ENCODE measurements at places on chromosomes 3 and 15.

GRCh38 chr3:52534281-52535183 is 875 bp upstream of the NT5DC2 start:
- DNase-seq = peak; percentile 56

GRCh38 chr15:22887157-22887951 is 48.9 kb downstream of the NIPA2 start:
- no peak for DNase-seq

DNA sequence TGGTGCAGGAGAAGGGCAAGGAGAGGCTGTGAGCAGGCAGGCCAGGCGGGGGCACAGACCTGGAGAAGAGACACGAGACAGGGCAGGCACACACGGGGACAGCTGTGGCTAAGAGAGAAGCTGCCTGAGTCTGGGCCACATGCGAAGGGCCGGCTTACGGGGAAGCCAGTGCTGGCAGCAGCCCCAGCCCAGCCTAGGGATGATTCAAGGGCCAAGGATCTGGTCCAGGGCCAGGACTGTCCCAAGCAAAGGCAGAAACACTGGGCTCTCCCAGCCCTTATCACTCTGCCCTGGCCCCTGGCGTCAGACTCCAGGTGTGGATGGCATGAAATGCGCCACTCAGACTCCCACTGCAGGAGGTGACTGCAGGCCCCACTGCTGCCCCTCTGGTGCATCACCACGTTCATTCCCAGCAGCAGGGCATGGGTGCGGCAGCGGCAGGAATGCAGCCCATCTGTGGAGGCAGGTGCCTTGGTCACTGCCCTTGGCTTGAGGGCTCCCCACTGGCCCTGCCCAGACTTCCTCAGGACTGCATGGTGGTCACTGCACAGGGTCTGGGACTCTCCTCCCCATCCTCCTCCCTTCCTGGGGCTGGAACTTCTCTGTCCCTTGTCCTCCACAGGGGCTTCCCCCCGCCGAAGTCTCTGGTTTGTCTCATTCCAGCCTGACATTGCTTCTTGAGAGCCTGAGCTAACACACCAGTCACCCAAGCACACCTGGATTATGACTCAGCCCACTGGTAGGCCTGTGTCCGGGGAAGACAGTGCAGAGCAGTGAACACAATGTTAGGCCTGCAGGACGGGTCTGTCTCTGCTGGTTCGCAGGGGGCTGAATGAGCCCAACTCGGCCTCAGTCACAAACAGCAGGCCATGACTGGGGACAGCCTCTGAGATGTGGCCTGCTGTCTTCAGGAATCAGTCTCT is 69.3 kb downstream of the TBC1D2B start:
- DNase-seq = peak; percentile 91

DNA sequence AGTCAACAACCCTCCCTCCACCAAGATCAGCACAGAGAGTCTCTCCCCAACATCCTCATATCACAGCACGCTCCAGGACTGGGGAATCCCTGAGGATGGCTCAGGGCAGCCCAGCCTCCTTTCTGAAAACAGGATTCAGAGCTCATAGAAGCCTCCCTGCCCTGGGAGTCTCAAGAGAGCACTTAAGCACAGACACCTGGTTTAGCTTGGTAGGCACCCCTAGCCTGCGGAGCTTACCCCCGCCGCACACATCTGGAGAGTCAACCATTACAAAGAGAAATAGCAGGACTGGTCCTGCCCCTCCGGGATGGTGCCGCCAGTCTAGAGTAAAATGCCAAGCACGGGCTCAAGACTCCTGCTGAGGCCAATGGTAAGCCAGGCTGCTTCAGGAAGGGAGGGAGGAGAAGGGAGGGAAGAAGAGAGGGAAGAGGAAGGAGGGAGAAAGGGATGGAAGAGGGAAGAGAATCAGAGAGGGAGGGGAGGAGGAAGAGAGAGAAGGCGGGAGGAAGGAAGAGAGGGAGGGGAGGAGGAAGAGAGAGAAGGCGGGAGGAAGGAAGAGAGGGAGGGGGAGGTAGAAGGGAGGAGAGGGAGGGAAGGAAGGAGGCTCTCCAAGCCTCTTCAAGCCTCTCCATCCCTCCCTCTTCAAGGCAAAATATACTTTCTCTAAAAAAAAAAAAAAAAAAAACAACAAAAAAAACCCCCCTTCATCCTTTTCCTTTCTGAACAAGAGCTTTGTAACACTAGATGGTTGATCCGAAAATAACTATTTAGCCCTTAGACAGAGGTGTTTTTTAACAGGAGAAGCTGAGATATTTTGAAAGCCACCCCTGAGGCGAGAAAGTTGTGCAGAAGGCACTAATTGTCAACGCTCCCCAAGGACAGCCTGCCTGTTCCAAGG is 278.6 kb upstream of the TLE3 start:
- peak; percentile 66 for DNase-seq

- no peak for DNase-seq
Observed at GRCh38 chr3:40494698-40495097, 11.1 kb upstream of the ZNF620 start.

- no peak for DNase-seq
Observed at GRCh38 chr15:88804257-88804656, 1.0 kb downstream of the ACAN start.

DNA sequence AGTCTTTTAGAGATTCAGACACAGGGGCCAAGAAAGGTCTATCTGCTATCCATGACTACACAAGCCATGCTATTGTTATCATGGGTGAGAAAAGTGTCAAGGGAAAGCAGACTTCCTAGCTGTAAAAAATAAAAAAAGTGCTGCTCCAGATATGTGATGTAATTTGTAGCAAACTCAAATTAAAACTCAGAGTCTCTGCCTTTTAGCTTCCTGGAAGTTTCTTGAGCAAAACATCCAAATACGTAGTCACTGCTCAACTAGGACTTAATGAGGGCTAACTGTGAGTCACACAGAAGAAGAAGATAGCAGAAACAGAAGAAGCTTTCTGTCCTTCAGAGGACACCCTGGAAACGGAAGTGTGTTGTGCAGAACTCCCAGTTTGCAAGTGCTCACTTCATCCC is 393.4 kb upstream of the NR2F2 start:
- no peak for DNase-seq

- DNase-seq = no peak
Observed at GRCh38 chr3:193815246-193816027, 222.4 kb downstream of the OPA1 start.

- DNase-seq = no peak
Observed at GRCh38 chr3:152428577-152428976, 159.8 kb downstream of the MBNL1 start.

- no peak for DNase-seq
Observed at GRCh38 chr3:195133462-195133861, 137.5 kb downstream of the XXYLT1 start.

GRCh38 chr15:32122013-32122412 is 91.7 kb downstream of the CHRNA7 start:
- no peak for DNase-seq

DNA sequence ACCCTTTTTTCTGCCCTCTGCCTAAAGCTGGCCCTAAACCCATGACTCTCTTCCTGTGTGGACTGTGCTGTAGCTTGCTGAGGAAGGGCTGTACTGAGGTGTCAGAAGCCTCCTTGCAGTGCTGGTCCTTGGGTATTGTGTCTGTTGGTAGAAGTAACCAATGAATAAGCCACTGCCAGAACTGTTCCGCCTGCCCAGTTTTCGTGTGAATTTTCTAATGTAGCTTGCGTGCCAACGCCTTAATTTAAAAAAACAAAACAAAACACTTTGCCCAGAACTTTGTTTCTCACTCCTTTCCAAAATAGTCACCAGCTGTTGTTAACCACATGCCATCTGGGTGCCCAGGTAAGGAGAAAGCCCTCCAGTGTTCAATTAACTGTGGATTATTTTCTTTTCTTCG is 101.9 kb downstream of the KLHL25 start:
- no peak for DNase-seq

- DNase-seq = no peak
Observed at GRCh38 chr15:67762610-67763368, 62.5 kb upstream of the SKOR1 start.

DNA sequence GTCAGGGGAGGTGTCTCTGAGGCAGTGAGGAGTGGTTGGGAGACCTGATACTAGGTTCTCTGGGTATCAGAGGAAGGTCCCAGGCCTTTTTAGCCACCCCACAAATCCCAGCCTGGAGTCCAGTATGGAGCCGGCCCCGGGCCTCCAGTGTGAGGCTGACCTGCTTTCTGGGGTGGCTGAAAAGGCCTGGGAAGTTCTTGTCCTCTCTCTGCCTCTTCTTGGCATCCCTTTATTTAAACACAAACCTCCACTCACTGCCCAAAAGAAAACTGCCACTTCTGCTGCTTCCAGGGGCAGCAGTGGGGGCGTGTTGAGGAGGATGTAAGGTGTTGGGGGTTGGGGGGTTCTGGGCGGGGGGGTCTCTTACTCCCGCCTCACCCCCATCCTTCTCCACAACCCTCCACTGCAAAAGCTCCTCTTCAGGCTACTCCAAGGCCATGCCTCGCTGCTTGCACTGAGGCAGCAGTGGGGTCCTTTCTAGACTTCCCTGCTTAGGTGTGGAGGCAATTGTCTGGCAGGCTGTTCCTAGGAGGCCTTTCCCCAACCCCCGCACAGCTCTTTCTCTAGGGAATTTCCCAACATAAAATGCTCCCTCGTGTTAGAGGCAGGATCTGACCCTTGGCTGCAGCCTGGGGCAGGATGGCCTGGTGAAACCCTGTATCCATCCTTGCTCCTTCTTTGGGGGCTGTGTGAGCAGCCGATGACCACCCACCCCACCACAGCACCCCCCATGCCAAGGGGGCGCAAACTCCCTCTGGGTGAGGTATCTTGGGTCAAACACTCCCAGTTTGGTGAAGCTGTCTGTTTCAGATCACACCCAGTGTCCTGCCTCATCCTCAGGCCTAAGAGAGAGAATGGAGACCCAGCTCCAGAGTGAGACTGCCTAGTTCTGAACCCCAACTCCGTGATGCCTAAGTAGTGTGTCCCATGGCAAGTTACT is 12.1 kb upstream of the RAD18 start:
- no peak for DNase-seq
